Keratinocyte (primary cell): ENCODE measurements at places on chromosomes 6 and 20. TPM values are rescaled to one million over a fixed set of nuclear protein-coding genes. Genes with fewer than 3 reads are reported as not detected.

DNA sequence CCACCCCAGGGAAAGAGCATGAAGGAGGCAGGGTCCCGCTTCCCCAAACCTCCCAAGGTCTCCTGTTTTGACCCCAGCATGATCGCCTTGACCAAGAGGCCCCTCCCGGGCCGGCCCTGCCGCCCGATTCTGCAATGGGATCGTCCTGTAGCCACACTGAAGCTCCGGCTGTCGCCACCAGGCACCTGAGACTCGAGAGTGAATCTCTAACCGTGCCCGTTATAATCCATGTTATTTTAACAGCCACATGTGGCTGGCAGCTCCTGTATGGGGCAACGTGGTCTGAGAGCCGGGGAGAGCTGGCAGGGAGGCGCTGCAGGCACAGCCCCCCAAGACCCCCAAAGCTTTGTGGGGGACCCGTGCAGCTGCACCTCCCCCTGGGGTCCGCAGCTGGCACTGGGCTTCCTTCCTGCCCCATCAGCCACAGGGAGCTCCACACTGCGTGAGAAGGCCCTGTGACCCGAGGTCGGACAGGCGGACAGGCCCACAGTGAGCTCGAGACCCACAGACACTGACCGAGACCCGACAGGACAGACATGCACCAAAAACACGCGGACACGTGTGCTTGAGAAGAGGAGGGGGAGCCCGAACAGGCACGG lies 51.3 kb downstream of the KCNQ2 start:
- DNase-seq: no peak

DNA sequence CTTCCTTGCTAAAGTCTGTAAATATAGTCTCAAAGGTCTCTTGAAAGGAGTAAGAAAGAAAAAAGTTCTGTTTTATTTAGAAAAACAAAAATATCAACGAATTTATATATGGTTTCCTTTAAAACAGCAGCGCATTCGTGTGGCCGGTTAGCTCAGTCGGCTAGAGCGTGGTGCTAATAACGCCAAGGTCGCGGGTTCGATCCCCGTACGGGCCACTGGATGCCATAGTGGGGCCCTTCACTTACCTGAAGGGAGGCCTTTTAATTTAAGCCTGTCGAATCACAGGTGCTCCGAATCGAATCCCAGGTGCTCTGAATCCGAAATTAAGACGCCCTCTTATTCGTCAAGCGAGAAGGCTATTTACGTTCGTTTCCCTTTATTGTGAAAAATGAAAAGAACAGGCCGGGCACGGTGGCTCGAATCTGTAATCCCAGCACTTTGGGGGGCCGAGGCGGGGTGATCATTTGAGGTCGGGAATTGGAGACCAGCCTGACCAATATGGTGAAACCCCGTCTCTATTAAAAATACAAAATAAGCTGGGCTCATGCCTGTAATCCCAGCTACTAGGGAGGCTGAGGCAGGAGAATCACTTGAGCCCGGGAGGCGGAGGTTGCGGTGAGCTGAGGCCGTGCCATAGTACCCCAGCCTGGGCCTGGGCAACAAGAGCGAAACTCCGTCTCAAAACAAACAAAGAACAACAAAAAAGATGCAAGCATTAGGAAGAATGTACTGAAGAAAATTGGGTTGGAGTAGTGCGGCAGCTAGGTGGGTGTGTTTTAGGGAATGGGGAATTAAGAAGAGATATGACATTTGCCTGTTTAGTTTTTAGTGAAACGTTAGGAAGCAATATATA lies 195.8 kb upstream of the ZNF184 start:
- peak; percentile 69 for DNase-seq

DNA sequence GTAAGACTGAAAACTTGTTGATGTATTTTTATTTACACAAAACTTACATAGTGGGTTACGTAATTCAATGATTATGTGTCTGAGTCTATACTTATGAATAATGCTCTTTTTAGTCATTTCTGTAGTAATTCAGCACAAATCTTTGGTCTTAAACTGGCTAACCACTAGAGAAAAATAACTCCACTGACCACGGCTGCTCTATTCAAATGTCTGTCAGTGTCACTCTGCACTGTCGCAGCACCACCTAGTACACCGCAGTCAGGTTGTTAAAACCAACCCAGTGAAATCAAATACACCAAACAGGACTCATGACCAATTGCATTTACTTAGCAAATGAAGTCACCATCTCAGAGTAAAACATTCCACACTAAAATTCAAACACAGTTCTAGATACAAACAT lies 93.5 kb upstream of the CCDC28A start:
- no peak for DNase-seq

DNA sequence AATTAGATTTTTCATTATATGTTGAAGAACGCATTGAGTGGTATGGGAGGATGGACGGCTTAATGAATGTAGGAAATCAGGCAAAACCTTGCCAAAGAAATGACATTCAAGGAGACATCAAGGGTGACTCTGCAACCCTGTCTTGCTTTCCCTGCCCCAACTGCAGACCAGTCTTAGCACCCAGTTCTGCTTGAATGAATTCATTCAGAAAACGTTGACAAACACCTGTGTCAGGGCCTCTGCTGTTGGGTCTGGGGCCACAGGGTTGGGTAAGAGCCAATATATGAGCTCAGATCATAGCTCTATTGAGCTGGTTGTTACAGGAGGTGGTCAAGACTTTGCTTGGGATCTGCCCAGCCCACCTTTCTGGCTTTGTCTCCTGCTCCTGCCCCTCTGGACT lies 7.7 kb upstream of the ASXL1 start:
- DNase-seq: no peak

DNA sequence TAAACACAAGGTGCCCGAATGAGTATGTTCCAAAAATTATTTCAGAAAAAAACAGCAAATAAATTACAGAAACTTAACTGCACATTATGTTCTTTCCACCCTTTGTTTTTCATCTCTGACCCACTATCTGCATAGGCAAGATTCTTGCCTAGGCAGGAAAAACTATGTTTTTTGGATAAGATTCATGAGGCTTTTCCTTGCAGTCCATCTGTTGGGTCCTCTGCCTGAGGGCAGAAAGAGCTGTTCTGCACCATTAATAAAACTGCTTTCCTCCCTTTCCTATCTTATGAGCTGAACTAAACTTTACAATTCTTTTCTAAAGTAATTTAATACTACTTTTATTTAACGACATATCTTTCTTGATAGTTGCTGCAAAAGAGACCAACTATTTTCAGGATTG lies 21.1 kb downstream of the ENPP1 start:
- no peak for DNase-seq

DNA sequence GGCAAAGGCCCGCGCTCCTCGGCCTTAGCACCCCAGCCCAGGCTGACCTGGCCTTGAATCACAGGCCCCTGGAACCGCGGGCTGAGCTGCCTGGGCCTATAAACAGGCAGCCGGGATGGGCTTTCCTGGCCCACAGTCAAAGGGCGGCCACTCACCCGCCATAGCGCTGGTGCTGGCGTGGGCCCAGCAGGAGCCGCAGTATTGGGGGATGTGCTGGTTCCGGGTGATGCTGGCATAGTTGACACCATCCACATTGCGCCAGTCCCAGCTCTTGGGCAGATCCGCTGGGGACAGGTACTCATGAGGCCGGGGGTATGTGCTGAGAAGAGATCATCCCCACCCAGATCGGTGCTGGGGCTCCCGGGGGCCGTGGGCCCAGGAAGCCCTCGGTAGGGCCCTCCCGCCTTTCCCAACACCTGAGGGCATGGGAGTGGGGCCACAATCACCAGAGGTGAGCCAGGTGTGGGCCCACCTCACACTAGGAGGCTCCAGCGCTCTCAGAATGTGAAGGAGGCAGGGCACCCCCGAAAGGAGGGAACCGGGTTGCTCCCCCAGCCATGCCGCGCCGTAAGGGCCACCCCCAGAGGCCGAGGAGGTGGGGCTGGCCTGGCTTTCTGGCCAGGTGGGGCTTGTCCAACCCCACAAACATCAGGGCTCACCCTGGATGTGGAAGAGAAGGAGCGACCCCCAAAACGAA lies 739 bp downstream of the CTSZ start:
- DNase-seq: no peak

DNA sequence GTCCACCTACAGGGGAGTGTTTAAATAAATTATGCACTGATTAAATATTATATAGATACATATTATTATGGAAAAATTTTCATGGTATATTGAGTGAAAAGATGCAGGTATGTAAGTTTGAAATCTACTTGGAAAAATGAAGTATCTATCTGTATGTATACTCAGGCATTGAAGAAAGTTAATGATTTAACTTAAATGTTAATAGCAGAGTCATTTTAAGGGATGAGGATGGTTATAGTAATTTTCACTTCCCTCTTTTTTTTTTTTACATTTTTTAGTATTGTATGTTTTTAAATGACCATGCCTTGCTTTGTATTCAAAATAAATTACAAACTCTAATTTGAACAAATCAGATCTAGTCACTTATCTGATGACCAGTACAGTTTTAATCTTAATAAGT lies 43.2 kb upstream of the NOTCH4 start:
- DNase-seq: no peak

The BPI gene
- not detected in 3 replicates for polyA plus RNA-seq

The HLA-DQA2 gene
- not detected in 3 replicates for polyA plus RNA-seq

The UNC5CL gene
- polyA plus RNA-seq: 0.23 to 0.50 TPM (median 0.34 TPM) in 3 replicates

DNA sequence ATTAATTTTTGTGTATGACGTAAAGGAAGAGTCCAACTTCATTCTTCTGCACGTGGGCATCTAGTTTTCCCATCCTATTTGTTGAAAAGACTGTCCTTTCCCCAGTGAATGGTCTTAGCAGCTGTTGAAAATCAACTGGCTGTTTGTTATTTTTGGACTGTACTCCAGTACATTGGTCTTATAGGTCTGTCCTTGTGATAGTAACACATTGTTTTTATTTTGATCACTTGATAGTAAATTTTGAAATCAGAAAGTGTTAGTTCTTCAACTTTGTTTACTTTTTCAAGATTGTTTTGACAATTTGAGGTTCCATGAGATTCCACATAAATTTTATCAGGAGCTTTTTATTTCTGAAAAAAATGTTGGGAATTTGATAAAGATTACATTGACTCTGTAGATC lies 280.2 kb upstream of the FOXQ1 start:
- no peak for DNase-seq

- no peak for DNase-seq
These were observed 91.0 kb upstream of the MEI4 start for GRCh38 chr6:77561768-77562314.

DNA sequence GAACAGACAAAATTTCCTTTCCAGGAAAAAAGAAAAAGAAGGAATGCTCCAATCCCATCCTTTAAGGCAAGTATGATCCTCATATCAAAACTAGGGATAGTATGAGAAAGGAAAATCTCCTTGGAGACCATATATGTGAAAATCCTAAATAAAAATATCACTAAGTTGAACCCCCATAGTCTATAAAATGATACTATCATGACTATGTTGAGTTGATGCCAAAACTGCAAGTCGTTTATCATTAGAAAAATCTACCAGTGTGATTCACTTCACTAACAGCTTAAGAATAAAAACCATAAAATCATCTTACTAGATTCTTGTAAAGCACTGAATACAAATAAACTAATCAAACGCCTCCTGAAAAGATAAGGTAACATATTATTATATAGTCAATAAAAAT lies 76.6 kb upstream of the STXBP5 start:
- DNase-seq: no peak

The RIMS1 gene
- polyA plus RNA-seq: 0.03 TPM in 1 of 3 replicates, not detected in the others

The TNNC2 gene
- 0.16 TPM in 1 of 3 replicates, not detected in the others for polyA plus RNA-seq

The FLRT3 gene
- polyA plus RNA-seq: 69.7 to 123 TPM (median 91.7 TPM) in 3 replicates

DNA sequence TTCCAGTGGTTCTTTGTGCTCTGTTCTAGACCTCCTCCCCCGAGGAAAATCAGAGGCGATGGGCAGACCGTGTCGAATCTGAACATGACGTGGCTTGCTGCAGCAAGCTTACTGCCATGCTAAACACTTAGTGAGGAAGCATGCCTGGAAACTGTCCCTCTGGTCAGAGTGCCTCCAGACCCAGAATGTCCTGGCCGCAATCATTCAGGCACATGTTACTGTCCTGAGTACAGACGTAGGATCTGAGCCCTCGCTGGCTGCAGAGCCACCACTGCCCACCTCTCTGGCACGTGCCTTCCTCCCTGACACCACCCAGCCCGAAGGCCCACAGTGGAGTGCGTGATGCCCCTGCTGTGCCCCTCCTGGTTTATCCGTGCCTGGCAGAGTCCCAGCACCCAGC lies 163.6 kb downstream of the SYNDIG1 start:
- no peak for DNase-seq

DNA sequence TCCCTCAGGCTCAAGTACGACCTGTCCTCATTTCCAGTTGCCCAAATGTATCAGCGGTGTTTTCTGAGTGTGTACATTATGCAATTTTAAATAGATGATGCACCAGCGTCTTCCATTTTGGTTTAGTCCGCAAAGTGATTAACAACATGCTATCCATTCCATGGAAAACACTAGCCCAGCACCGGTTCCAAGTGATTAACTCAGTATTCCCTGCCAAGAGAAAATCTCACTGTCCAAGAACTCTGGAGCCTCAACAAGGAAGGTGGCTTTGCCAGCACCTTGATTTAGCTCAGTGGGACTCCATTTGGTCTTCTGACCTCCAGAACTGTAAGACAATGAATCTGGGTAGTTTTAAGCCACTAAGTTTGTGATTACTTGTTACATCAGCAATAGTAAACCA lies 107.2 kb downstream of the FOXC1 start:
- no peak for DNase-seq

- no peak for DNase-seq
These were observed 394.5 kb upstream of the SLC35B3 start for GRCh38 chr6:8829796-8830195.

The PAK5 gene
- polyA plus RNA-seq: 0.01 TPM in 2 of 3 replicates, not detected in the other

The MATN4 gene
- 0.08 TPM in 1 of 3 replicates, not detected in the others for polyA plus RNA-seq

GRCh38 chr20:46962452-46963195 lies 68.0 kb downstream of the EYA2 start:
- no peak for DNase-seq

DNA sequence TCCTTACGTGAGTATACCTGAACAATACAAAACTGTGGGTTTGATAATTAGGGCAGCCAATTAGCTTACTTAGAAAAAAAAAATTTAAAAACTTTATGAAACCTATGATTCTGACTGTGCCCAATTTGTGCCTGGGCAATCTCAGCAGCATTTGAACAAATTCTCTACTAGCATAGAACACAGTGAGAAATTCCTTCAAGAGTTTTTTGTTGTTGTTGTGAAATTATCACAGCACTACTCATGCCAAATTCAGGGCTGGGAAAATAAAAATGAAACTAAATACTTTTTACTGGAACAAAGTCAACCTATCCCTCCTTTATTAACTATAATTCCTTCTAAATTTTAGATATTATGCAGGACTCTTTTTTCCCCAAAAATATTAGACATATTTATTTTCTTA lies 42.9 kb downstream of the POU3F2 start:
- no peak for DNase-seq

The CAGE1 gene
- 0.03 to 0.04 TPM (median 0.03 TPM) in 3 replicates for polyA plus RNA-seq

The C20orf204 gene
- 0.06 to 0.08 TPM (median 0.06 TPM) in 3 replicates for polyA plus RNA-seq

The SCRT2 gene
- not detected in 3 replicates for polyA plus RNA-seq

- DNase-seq: no peak
These were observed 59.7 kb upstream of the TMEM181 start for GRCh38 chr6:158500016-158500735.

The BICRAL gene
- 4.2 to 6.5 TPM (median 5.0 TPM) in 3 replicates for polyA plus RNA-seq

- DNase-seq: no peak
These were observed 52.2 kb upstream of the SLC22A1 start for GRCh38 chr6:160069459-160069858.

DNA sequence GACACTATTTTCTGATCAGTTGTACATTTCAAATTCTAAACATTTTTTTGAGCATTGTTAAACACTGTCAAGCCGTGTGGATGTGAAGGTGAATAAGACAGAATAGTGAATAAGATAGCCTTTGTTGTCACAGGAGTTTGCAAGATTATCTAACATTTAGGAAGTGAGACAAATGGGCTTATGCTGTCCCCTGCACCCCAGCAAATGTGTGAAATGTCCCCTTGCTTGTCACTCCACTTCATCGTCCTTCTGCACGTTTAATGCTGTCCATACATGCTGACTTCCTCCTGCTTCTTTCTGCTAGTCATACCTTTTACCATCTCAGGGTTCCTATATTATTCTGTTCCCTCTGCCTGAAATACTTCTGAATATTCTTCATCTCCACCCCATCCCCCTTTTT lies 62.6 kb downstream of the CBFA2T2 start:
- no peak for DNase-seq
